ENCODE measurements at places on chromosomes 6 and 20. TPM values are rescaled to one million over a fixed set of nuclear protein-coding genes. Genes with fewer than 3 reads are reported as not detected.

Gene CRIP3
- total RNA-seq = 0.69 TPM

DNA sequence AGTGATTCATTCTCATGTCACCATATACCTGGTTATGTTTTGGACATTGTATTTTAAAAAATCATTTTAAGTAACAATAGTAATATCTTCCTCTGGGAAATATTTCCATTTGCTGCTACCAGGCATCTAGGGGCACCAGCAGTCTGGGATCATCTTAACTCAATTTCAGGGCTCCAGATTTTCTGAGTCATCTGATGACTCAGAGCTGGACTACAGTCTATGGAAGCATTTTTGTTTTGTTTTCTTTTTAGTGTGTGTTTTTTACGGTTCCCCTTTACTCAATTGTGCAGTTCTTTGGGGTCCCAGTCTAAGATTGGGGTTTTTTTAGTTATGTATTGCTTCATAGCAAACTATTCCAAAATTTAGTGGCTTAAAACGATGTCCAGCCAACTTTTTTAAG is 5.7 kb upstream of the FKBP5 start:
- no peak for DNase-seq

Gene RIOK1
- total RNA-seq = 16.9 TPM

Gene WFDC10A
- total RNA-seq = not detected

- no peak for DNase-seq
Observed at GRCh38 chr6:158290040-158290439, 22.2 kb upstream of the TULP4 start.

Gene PNLDC1
- total RNA-seq = 0.72 TPM

GRCh38 chr6:115908906-115909559 is 151.7 kb downstream of the FRK start:
- no peak for DNase-seq

DNA sequence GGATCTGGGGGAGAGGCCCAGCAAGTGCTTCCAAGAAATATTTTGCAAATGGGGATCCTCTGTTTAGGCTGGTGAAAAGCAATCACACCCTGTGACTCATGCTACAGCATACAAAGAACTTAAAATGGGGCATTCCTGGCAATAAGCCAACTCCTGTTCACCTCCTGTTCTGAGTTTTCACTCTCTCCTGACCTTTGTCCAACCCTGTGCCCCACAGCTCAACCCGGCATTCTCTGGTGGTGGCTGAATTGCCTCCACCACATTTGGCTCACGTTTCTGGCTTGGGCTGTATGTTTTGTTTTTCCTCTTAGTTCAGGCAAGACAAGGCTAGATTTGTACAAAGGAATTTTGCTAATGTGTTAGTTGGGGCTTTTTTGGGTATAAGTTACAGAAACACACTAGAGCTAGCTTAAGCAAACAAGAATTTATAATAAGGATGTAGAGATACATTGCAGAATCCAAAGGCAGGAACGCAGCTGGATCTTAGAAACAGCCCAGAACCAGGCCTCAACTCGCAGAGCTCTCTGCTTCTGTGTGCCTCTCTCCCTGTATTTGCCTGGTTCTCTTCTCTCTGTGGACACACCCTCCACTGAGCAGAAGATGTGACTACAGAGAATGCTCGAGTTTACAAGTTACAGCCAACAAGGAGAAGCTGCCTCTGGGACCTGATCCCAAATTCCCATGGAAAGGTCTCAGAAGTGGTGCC is 9.4 kb downstream of the ABCC10 start:
- DNase-seq = no peak

DNA sequence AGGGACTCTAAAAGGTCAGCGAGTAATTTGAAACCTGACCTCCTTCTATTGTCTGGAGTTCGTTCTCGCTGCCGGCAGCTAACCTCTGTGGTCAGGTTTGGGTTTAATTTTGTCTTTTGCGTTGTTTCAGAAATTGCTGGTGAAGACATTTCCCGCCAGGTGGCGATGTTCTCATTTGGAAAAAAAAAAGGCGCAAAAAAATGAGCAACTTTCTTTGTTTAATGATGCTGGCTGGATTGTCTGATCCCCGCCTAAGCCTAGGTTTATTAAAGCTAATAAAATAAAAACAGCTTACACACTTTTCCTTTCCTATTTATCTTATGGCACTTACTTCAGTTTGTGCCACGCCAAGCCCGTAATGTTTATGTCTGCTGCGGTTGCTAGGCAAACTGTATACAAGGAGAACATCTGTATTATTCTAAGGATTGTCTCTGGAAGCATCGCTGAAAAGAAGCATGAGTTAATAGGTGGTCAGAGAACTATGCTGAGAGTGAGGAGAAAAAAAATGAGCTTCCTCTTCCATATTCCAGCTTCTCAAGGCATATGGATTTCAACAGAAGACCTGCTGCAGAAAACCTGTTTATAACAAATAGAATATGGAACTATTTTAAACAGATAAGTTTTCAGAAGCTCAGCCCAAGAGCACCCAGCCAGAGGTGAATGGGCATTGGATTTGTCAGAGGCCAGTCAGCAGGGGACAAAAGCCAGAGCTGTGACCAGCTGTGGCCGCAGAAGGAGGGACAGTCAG is 205.7 kb downstream of the DOK5 start:
- DNase-seq = no peak

DNA sequence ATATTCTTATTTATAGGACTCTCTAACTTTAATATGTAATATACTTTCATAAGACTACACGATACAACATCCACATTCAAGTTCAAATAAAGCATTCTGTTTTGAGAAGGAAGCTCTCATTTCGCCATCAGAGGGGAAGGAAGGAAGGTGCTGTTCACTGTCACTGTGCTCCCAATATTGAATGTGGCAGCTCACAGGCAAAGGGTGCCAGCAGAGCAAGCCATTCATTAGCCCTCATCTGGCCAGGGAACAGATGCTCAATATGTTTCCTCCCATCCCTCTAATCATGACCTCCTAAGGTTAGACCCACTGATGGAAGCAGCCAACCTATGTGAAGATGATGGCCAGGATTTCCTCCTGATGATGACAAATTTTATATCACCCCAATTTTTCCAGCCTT is 154.4 kb downstream of the DST start:
- DNase-seq = no peak

- no peak for DNase-seq
Observed at GRCh38 chr20:25014816-25015215, 22.3 kb upstream of the APMAP start.

Gene POLR3F
- total RNA-seq = 5.5 TPM

- no peak for DNase-seq
Observed at GRCh38 chr6:32627831-32628230, 9.4 kb upstream of the HLA-DQA1 start.

Gene SLC22A1
- total RNA-seq = 2.3 TPM

DNA sequence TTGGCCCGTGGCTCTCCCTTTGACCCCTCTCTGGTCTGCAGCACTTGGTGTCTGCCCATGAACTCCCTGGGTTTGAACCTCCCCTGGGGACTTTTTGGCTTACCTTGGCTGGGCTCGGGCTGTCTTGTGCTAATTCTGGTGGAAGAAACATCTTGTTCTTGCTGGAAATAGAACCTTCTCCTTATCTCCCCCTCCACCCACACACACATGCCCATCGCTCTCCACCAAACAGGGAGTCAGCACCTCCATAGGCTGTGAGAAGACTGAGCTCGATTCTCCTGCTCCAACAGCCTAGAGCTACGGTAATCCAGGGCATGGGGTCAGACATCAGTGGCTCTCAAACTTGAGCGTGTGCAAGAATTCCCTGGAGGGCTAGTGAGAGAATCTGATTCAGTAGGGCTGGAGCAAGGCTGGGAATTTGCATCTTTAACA is 114.4 kb upstream of the SLC22A23 start:
- no peak for DNase-seq

DNA sequence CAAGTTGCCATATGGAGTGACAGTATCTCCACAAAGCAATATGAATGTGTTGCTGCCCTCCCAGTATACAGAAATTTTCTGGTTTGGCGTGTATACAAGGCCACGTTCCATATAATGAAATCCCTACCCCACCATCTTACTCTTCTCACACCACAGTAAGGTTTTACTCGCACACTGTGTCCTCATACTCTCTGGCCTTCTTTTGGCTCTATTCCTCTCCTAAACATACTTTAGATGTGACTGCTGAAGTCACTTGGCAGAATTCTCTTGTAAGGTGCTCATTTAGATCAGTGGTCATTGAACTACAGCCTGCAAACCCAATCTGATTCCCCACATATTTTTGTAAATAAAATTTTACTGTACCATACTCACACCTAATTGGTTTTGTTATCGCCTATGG is 123.2 kb downstream of the RFPL4B start:
- DNase-seq = no peak

DNA sequence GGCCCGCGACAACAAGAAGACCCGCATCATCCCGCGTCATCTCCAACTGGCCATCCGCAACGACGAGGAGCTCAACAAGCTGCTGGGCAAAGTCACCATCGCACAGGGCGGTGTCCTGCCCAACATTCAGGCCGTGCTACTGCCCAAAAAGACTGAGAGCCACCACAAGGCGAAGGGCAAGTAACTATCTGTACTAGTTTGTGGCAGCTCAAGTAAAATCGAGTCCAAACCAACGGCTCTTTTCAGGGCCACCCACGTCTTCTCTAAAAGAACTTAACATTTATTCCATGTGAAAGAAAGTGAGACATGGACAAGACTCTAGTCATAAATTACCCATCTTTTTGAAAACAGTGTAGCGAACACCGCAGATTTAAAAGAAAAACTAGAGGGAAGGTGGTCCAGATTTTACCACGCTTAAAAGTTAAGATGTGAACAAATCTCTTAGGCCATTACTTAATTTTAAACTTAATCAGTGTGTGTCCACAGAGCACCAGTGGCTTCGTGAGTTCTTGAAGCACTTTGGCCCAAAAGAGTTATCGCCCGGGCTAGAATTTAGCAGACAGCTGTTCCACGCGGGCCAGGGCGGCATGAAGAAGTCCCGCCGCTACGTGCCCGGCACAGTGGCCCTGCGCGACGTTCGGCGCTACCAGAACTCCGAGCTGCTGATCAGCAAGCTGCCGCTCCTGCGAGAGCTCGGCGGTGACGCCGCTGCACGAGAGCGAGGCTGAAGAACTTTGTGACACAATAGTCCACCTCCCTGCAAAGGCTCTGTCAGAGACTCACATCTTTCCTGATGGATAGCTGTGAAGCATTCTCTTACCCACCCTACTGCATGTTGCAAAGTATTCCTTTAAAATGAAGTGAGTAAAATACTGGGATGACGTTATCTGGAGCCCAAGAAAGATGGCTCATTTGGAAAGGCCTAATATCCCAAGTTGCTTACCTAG is 113.9 kb upstream of the PRSS16 start:
- DNase-seq = peak; percentile 61

- no peak for DNase-seq
Observed at GRCh38 chr6:9417400-9417799, 982.1 kb upstream of the SLC35B3 start.

Gene CGA
- not detected for total RNA-seq

- DNase-seq = no peak
Observed at GRCh38 chr6:166596776-166597507, 10.5 kb upstream of the RAMACL start.

DNA sequence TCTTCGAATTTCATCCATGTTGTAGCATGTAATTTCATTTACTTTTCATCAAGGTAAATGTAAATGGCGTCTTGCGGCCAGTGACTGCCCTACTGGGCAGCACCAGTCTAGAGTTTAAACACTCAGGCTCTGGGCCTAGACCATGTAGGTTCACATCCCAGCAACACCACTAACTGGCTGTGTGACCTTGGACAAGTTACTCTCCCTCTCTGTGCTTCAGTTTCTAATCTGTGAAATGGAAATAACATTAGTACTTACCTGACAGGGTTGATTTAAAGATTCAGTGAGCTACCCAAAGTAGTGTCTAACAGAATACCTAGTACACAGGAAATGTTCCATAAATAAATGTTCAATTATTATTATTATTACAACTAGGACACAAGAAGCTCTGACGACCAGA is 29.3 kb downstream of the PDRG1 start:
- DNase-seq = no peak

Gene OGFRL1
- 3.2 TPM for total RNA-seq

DNA sequence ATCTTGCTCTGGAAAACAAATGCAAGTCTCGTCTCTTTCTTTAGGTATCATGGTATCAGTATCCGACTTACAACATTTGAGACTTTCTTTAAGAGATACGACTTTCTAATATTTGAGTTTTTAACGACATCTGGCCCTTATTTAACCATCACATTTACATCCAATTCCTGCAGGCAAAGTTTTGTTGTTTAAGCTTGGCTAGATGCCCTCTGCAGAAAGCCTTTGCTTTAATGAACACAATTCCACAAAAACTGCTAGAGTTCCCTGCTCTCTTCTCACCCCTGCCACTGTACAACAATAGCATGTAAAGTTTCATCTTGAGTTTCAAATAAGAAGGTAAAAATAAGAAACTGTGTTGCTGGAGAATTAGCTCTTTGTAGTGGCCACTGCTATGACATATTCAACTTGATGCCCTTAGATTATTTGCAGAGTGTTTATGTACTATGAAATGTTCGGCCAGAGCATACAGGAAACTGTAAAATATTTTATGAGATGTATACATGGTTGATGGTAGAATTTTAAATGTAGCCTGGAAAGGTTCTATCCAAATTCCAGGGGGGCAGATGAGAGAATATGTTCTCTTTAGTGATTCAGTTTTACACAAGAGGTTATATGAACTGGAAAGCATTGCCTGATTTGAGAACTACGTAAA is 438.6 kb downstream of the CDC5L start:
- no peak for DNase-seq

DNA sequence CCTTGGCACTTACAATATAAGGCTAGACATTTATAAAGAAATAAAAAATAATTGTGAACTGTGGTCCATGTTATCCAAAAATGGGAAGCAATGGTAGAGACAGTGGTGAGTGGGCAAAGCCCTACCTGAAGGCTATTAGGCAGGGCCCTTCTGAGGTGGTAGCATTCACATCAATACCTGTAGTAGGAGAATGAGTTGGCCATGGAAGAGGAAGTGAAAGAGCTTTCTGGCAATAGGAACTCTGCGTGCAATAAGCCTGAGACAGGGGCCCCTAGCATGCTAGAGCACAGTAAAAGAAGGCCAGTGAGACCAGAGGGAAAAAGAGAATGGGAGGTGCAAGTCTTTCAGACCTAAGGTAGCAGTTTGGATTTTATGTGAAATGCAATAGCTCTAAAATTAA is 754.5 kb downstream of the PTPRT start:
- no peak for DNase-seq

- peak; percentile 66 for DNase-seq
Observed at GRCh38 chr6:4130357-4130987, 4.9 kb downstream of the ECI2 start.

DNA sequence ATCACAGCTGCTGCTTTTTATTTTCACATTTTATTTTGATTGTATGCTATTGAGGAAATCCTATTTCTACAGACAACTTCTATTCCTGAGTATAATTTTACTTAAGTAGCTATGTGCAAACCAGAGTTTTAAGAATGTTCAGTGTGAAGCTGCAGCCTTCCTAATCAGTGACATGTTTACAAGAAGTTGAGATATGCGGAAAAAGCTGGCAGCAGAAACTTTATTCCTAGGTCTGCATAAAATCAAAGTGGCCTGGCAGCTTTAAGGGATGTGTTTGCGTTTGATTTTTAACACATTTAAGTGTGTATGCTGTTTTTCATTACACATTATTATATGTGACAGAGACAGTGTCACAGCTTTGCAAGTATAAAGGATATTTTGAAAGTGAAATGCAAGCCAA is 26.3 kb downstream of the MAPK14 start:
- no peak for DNase-seq

- DNase-seq = no peak
Observed at GRCh38 chr6:107331409-107332386, 127.7 kb downstream of the PDSS2 start.

Gene KCNK17
- not detected for total RNA-seq

Gene WFDC10B
- not detected for total RNA-seq

Gene MRAP2
- total RNA-seq = 14.6 TPM

GRCh38 chr6:112086744-112087135 is 542 bp downstream of the TUBE1 start:
- DNase-seq = no peak

- DNase-seq = no peak
Observed at GRCh38 chr6:157935786-157936185, 45.9 kb upstream of the SYNJ2 start.
